NCI-H345 (cell line): ENCODE measurements at places on chromosomes 16 and 17.

DNA sequence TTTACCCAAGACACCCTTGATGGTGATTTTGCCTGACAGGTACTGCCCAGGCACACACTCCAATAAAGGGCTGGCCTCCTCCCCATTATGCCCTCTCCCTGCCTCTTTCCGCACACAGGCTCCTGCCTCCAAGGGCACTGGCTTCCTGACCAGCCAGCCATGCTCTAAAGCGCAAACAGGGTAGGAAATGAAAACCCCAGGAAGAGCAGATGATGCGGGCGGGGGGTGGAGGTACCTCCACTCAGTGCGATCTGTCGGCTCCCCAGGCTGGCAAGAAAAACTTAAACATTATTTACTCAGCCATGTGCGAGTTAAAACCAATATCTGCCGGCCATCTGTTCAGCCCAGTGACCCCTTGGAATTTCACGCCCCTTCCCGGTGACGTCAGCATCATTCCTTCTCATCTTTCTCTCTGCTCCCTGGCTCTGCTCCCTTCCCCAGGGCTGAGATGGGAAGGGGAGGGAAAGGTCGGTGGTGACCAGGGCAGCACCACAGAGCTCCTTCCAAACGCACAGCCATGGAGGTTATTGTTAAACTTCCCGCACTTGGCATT, 262.5 kb downstream of the CBLN1 start:
- no peak for DNase-seq

DNA sequence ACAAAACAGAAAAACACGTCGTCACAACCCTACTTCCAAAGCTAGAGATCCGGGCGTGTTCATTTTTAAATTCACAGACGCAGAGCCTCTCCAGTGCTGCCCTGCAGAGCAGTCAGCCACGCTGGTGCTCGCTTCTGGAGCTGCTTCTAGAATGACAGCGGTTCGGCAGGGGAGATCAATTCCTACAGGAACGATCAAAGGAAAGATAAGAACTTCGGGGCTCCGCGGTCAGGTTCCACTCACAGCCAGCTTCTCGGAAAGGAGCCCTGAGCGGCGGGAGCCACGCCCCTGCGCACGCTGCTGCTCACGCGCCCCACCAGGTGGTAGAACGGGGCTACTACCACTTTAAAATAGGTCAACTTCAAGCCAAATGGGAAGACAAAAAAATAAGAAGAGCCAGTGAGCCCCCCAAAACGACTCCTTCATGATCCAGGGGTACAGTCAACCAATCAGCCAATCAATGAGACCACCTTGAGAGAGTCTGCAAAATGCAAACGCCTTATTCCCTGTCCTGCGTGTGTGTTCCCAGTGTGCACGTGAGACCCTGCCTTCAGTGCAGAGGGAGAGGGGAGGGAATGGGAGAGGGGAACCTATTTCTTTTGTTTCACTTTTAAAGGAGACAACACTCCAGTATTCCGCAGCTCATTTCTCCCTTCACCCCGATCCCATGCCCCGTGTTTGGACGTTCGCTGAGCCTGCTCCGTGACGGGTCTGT, 209.7 kb downstream of the RBFOX3 start:
- DNase-seq, result peak; percentile 70

DNA sequence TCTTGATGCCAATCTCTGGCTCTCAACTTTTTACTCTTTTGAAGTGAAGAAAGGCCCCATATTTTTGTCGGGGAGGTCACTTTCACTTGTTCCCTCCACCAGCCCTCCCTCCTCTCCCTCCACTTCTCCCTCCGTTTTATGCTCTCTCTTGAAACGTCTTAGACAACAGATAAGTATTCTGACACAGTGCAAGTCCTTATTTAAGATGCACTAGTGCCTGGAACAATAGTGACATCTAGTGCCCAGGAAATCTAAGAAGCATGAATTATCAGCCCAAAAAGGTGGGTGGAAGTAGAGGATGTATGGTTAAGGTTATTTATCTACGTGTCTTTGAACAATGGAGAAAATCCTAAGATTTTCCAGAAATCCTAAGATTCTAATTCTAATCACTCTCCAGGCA, 17.9 kb downstream of the PSME3IP1 start:
- DNase-seq, result no peak

DNA sequence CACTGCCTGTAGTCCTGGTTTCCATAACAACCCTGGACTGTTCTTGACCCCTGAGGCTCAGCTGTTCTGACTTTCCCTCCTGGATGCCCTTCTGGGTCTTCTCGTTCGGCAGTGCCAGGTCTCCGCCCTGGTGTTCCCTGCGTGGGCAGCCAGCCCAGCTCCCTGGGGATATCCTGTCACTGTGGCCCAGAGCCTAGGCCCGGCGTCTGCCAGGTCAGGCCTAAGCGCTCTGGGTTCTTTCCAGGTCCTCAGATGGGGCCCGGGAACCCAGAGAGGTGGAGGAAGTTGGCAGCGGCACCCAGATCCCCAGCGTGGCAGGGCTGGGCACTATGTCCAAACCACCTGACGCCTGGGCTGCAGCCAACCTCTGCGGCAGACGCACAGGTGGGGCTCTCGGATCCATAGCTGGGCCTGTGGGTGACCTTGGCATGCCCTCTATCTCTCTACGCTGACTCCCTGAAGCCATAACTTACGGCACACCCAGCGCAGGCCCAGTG, 12.5 kb upstream of the ATP2A3 start:
- DNase-seq, result no peak

- no peak for DNase-seq
These were observed 8.5 kb downstream of the KRTAP9-7 start for GRCh38 chr17:41284043-41284442.

DNA sequence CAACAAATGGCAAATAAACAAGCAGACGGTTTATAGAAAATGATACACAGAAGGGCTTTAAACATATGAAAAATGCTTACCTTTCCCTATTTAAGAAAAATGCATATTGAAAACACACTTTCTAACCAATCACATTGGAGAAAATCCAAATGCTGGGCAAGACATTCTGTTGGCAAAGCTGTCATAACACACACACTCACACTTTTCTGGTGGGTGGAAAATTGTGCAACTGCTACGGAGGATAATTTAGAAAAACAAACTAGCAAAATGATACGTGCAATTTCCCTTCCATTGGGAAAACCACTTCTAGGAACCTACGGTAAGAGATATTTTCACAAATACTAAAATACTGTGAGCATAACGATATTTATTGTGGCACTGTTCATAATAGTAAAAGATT, 9.8 kb upstream of the MYH3 start:
- no peak for DNase-seq

GRCh38 chr16:72876221-72876620, 171.7 kb downstream of the ZFHX3 start:
- no peak for DNase-seq

GRCh38 chr17:79011451-79012147, 2.0 kb upstream of the CANT1 start:
- DNase-seq, result no peak

DNA sequence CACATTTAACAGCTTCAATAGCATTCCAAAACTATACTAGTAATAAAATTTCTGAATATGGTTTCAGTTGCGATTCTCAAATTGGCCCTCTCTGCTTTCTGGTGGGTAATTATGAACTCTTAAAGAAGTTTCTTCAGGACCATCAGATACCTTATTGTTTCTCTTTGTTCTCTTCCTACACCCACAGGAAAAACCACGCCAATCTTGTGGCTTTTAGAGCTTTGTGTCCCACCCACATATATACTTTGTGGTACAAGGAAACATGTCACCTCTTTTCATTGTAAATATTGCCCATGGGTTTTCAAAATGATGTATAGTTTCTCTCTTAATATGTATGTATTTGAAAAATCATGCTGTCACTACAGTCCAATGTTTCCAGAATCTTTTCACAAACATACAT, 12.1 kb downstream of the ABCA9 start:
- no peak for DNase-seq

- DNase-seq, result no peak
These were observed 15.1 kb downstream of the AHSP start for GRCh38 chr16:31542763-31543162.

DNA sequence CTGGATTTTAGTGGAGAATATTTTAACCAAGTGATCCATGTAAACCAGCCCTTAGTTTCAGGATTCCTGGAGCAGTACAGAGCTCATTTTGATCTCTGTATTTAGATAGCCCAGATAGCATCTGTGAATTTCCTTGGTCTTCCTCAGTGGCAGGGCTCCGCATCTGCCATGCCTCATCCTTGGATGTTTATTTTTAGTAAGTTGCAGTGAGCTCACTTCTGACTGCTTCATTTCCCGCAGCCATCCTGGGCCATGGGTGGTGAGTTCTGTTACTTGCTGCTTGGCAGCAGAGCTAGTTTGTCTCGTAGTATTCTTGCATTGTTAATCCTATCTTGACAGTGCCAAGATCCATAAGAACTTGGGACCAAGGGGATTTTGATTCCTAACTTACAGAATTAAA, 33.7 kb downstream of the IST1 start:
- DNase-seq, result no peak

- DNase-seq, result no peak
These were observed 4.1 kb downstream of the GRIN2A start for GRCh38 chr16:10178080-10178479.
